OCI-M1 (cell line): ENCODE measurements at places on chromosomes 2 and 18.

GRCh38 chr2:39523308-39524044 lies 86.4 kb upstream of the MAP4K3 start:
- DNase-seq: peak; percentile 66

DNA sequence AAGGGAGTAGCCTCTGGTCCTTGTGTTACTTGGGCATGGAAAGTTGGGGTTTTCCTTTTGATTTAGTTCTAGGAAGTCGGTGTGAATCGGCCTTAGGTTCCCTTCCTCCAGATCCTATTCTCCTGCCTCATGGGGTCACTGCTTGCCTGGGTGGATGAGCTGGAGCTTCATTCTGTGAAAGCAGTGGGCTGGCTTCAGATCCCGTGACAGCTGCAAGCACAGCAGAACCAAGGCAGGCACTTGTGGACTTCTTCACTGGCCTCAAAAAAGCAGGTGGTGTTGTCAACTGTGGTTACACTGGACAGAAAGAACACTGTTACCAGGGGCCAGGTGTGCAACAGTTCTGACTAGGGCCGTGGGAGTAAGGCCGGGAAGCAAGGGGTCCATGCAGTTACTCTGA lies 243.4 kb downstream of the LDLRAD4 start:
- no peak for DNase-seq

GRCh38 chr2:173496746-173497145 lies 142.1 kb downstream of the CDCA7 start:
- DNase-seq: no peak

GRCh38 chr2:36245651-36246050 lies 109.9 kb upstream of the CRIM1 start:
- DNase-seq: peak; percentile 40

- no peak for DNase-seq
Observed at GRCh38 chr2:127454595-127455565, 36.7 kb downstream of the PROC start.

DNA sequence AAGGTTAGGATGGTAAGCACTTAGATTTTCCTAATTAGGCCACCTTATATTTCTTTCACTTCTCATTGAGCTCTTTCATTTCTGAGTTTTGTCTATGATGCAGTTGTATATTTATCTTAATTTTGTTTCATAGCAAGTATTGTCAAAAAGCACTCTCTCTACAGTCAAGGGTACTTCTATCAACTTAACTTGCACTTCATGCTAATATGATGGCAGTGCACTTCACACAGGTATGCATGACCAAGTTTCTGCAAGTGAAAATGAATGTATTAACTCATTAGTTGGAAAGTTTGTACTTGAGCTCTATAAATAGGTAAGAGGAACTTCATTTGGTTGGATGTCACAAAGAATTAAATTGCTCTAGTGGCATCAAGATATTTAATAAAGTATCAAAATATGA lies 51.5 kb upstream of the CDH19 start:
- DNase-seq: no peak

DNA sequence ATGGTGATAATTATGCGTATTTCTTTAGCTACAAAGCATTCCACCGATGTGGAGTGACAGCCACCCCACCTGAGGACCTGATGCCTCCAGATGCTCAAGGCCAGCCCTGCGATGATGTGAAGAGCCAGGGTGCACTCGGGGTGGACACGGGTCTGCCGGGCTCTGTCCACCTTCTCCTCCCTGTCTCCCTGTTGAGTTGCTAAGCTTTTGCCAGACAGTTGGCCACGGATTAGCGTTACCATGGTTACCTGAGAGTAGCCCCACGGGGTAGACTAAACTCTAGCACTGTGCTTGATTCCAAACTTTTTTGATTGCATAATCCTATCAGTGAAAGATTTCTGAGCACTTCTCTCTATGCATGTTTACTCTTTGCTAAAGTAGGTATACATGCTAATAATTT lies 86.2 kb downstream of the SMIM21 start:
- DNase-seq: no peak

DNA sequence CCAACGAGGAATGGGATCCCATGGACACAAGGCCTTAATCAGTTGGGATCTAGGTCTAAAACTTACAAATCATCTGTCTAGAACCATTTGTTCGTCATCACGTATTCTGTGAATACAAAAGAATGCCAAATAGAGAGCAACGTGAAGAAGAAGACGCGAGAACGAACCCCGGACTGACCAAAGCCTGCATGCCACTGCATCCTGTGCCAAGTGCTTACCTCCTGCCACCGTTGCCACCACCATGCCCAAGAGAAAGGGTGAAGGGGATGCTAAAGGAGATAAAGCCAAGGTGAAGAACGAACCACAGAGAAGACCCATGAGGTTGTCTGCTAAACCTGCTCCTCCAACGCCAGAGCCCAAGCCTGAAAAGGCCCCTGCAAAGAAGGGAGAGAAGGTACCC lies 30.2 kb downstream of the ITSN2 start:
- DNase-seq: no peak

DNA sequence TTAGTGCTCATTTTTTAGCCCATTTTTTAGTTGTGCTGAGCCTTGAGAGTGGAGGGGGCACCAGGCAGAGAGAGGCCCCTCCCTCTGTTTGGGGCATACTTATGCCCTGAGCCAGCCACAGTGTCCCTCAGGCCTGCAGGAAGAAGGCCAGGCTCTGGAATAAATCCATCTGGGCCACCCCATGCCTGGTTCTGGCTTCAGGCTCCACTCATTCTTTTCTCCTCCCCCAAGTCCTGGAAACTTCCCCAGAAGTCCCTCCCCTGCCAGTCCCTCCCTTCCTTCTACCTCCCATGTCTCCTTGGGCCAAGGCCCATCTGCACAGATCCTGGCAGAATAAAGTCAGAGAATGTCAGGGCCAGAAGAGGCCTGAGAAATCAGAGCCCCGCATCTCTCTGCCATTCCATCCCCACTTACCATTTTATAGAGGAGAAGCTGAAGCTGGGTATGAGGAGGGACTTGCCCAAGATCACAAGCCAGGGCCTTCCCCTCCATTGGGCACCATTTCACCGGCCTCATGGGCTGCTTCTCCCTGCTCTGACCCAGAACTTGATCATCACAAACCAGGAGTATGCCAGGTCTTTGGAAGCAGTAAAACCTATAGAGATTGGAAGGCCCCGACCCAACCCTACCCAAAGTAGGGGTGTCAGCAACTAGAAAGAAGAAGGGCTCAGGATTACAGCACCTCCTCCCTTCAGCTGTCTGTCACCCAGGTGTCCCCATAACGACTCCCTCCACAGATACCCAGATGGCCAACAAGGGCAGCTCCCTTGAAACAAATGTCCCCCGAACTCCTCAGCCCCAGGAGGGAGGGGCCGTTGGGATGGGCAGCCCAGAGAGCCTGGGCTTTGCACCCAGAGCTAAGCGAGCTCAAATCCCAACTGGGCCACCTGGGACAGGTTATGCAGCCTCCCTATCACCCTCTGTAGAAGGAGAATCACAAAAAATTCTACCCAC lies 108.4 kb downstream of the POLR1A start:
- peak; percentile 22 for DNase-seq

- DNase-seq: peak; percentile 74
Observed at GRCh38 chr2:182642328-182642727, 73.7 kb upstream of the DNAJC10 start.

DNA sequence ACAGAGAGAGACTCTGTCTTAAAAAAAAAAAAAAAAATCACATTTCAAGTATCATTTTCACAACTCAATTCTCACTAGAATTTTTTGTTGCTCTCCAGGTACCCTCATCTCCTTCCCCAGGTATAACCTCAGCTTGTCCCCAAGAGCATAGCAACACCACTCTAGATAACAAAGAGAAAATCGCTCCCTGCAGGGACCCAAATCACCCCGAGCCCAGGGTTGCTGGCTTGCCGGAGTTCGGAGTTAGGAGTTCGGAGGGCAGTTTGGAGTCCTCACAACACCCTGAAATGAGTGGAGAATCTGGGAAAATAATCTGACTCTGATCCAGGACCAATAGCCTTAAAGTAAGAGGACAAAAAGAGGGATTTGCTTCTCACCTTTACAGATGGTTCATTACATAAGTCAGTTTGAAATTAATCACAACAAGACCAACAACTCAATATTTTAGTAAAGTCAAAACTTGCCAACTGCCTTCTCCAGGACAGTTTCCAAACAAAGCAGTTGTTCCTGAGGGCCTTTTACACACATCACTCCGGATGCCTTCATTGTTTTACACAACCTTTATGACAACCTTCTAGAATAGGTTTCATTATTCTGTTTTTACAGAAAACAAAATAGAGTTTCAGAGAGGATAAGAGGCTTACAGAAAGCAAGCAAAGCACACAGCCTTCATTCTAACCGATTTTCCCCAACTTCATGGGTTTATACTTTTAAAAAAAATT lies 59.1 kb downstream of the C2orf76 start:
- no peak for DNase-seq

- no peak for DNase-seq
Observed at GRCh38 chr2:139813340-139813739, 1033.2 kb upstream of the NXPH2 start.

DNA sequence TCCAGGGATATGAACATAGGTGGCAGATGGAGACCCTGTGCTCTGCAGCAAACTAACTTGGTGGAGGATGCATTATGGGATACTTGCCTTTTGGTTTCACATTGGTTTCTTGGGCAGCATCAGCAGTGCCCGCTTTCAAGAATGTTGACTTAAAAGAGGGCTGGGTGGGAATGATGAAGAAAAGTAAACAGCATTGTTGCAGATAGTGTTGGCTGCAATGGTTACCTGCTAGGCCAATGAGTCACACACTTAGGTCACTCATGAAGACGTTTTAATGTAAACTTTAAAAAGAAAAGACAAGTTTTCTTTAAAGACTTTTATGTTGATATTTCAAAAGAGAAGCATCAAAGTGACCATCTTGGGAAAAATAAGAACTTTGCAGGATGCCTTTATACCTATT lies 26.1 kb upstream of the FAM237A start:
- no peak for DNase-seq

DNA sequence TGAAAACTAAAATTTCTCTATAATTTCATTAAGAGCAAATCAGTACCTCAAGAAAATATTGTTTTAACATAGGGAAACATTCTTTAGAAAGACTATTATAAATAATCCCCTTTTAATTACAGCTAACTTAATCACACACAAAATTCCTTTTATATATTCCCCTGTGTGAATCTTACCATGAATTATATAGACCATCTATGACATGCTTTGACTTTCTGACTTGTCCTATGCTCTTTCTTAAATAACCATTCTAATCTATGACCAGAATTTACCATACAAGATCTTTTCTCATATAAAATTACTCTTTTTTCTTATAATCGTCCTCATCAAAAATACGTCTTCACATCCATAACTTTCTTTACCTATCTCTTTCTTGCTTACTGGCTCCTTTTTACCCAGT lies 824.2 kb upstream of the FAM98A start:
- DNase-seq: peak; percentile 10

DNA sequence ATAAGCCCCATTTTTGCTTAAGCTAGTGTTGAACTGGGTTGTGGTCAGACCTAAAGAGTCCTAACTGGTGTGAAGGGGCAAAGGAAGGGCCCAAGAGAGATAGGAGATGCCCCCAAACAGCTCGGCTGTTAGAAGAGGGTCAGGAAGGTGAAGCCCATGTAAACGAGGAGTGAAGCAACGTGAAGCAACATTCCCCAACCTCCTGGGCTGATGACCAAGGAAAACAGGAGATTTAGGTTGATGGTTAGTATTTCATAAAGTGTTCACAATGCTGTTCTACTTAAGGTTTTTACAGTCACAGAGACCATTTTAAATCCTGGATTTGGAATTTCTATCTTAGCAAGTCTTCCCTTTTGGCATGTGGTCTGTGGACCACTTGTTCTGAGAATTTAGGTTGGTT lies 144.0 kb upstream of the SERPINE2 start:
- DNase-seq: no peak

DNA sequence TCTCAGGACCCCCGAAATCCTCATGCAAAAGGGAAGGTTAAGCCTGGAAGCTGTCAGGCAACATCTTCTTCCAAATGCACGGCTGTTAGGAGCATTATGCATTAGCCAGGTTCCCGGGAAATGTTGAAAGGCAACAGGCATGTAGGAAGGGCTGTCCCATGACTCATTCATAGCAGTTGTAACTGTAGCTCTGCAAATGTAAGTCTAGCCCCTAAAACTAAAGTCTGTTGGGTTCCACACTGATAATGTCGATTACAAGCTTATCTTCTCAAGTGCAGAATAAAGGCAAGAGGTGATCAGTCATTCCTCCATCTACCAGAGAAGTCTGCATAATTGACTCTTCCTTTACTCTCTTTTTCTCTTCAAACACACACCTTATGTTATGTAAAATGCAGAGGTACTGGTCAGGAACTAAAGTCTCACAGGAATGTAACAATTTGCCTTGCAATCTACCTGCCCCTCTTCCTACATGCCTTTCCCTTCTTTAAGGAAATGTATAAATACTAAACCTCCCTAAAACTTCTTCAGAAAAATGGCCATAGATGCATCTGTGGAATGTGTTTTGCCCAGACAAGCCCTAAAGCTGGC lies 99.8 kb downstream of the AKAIN1 start:
- DNase-seq: no peak
